NCI-H774 (cell line): ENCODE measurements at places on chromosomes 4 and X.

GRCh38 chr4:71907782-71908181 is 123.9 kb upstream of the GC start:
- no peak for DNase-seq

DNA sequence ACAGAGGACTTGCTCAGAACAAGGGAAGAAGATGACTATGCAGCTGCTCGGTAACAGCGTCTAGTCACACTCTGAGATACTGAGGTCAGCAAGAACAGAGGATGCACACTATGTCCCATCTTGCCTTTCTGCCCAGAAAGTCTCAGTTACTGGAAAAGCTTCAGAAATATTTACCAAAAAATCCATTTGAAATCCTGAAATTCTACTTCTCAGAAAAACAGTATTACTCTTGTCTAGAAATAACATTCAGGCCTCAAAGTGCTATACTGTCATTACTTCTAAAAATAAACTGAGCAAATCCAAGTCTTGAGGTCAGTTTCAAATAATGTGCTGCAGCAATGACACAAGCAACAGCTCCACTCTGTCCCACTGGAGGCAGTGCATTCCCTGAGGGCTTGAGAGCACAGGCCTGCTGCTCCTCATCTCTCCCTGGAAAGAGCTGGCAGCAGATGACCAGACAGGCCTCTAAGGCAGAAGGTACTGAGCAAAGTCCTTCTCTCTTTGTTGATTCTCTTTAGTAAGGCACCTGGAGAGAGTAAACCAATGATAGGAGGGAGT is 76.9 kb downstream of the CAMK2D start:
- no peak for DNase-seq

DNA sequence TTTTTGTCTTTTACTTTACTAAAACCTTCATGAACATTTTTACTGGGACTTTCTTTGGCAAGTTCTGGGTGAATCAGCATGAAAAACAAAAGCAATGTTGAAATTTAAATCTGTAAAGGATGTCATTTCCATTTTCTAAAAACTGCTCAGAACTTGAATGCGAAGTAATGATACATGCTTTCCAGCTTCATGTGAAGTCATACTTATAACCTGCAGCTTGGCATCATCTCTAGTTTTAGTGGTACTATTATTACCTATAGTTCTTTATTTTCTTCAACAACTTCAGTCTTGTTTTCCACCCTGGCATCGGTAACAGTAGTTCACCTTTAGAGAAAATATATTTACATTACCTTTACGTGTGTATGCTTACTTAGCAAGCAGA is 421.4 kb upstream of the DIPK2B start:
- no peak for DNase-seq

GRCh38 chrX:15915959-15916703 is 61.5 kb upstream of the AP1S2 start:
- DNase-seq, result no peak

- DNase-seq, result no peak
Measured at GRCh38 chr4:38177035-38177546, 216.9 kb downstream of the PTTG2 start.

- peak; percentile 14 for DNase-seq
Measured at GRCh38 chr4:132530861-132531260, 618.2 kb upstream of the PCDH10 start.

GRCh38 chrX:139784807-139785206 is 76.8 kb upstream of the MCF2 start:
- DNase-seq, result no peak

DNA sequence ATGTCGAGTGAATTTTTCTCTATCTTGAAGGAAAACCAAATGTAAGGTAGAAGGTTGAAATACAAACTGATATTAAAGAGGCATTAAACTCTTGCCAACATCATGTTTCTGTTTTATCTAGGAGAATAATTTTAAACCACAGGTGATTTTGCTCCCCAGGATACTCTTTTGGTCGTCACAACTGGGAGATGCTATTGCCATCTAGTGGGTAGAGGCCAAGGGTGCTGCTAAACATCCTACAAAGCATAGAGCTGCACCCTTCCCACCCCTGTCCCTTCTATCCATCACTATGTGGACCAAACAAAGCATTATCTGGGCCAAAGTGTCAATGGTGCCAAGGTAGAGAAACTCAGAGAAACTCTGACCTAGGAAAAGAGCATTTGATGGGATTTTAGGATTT is 154.6 kb upstream of the MAGEB2 start:
- no peak for DNase-seq

DNA sequence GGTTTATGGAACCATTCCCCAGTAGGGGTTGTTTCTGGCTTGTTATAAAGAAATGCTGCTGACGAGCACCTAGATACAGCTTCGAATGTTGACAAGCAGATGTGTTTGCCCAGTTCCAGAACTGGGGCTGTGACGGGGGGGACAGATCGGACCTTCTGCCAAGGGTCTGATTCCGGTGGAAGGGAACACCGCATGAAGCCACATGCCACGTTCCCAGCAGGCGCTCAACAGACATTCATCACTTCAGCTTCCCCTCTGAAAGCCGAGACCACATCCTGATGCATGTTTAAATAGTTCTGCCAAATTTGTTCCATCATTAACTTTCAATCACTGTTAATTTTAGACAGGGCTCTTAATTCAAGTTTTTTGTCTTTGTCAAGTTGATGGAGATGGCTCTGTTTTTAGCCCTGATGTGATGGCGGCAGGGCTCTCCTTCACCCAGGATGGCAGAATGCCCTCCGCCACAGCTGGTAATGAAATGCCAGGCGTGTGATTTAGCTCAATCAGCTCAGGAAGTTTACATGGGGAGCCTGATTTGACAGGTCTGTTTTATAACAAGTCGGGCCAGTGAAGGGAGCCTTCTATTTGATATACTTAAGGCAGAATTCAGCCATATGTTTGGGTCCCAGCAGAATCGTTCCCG is 57.4 kb downstream of the PSAPL1 start:
- no peak for DNase-seq

- no peak for DNase-seq
Measured at GRCh38 chrX:130147631-130148030, 18.0 kb downstream of the AIFM1 start.

DNA sequence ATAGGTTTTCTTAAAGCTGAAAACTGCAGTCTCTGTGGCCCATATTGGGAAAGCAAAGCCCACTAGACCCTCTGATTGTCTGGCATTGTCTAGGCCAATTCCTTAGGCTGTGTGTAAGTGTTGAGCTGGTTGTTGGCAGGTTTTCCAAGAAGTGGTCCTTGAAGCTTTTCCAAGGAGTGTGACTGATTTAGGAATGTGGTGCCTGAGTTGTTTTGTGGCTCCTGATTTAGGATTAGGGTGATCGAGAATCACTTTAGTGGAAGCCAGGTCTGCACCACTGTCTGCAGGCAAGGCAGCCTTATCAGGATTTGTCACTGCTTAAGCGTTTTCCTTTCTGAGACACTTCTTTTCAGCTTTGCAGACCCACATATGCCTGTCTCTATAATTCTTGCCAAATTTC is 339.0 kb upstream of the DDX53 start:
- DNase-seq, result no peak

DNA sequence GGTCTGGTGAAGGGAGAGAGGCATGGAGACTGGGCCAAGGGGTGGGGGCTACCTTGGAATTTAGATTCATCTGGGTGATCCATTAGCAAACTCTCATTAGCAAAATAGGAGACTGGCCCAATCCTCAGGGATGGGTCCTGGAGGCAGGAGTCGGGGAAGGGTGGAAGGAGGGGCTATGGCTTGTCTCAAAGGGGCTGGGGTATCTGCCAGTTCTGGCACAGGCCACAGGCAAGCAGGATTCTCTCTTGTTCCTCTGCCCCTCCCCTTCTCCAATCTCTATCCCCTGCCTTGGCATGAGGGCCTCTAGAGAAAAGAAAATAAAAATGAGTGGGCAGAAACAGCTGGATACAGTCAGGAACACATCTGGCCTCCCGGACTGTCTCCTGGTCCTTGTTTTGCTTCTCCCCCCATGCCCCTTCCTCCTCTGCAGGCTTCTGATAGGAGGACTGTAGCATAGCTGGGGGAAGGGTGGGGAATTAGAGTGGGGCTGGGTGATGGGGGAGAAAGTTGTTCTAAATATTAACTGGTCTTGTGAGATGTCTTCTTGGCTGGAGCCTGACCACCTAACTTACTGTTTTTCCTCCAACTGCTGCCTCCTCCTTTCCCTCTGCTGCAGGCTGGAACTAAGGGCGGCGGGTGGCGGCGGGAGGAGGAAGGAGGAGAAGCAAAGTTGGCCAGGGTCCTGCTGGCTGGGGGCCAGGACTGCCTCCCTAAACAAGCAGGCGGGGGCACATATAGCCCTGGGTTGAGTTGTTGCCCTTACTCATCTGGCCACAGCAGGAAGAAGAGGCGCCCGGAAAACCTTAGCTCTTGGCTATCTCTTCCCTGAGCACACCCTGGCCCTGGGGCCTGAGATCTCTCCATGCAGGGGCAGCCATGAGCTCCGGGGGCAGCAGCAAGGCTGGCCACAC is 53.3 kb upstream of the LAS1L start:
- no peak for DNase-seq

- no peak for DNase-seq
Measured at GRCh38 chr4:4871573-4872313, 12.3 kb downstream of the MSX1 start.

- DNase-seq, result no peak
Measured at GRCh38 chr4:26892480-26893150, 32.0 kb downstream of the STIM2 start.

GRCh38 chr4:17578482-17578891 is 1.5 kb downstream of the LAP3 start:
- no peak for DNase-seq

- DNase-seq, result no peak
Measured at GRCh38 chrX:100673397-100673953, 29.5 kb downstream of the SRPX2 start.

- no peak for DNase-seq
Measured at GRCh38 chr4:139555705-139556070, 331 bp downstream of the SETD7 start.

- DNase-seq, result no peak
Measured at GRCh38 chrX:103177556-103177955, 37.4 kb upstream of the BEX4 start.

DNA sequence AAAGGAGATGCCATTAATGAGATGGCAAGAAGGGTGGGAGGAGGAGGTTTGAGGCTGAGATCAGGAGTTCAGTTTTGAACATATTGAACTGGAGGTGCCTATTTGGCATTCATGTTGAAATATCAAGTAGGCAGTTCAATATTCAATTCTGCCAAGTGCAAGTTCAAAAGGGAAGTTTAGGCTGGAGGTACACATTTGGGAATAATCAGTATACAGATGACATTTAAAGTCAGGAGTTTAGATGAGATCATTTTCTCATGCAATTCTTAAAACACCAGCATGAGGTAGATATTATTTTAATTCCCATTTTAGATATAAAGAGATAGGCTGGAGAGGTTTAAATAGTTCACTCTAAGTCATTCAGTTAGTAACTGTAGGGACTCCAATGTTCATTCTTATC is 26.1 kb downstream of the COQ2 start:
- no peak for DNase-seq

DNA sequence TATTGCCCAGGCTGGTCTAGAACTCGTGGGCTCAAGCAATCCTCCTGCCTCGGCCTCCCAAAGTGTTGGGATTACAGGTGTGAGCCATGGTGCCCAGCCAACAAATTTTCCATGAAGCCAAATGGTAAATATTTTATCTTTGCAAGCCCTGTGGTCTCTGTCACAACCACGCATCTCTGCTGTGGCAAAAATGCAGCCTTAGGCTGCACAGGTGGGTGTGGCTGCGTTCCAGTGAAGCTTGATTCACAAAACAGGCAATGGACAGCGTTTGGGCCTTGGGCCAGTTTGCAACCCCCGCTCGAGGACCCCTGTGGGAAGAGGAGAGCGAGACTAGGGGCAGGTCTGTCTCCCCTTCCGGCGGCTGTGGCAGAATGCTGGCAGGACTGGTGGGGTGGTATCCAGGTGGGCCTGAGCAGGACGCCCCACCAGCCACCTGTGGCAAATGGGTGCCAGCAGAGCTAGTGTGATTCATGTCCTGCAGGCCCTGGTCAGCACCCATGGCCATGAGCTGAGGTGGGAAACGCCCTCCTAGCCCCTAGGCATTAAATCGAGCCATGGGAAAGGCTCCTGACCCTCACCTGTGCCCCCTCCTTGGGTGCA is 19.7 kb downstream of the HTRA3 start:
- no peak for DNase-seq

GRCh38 chr4:165398570-165398969 is 19.8 kb downstream of the CPE start:
- DNase-seq, result peak; percentile 74

DNA sequence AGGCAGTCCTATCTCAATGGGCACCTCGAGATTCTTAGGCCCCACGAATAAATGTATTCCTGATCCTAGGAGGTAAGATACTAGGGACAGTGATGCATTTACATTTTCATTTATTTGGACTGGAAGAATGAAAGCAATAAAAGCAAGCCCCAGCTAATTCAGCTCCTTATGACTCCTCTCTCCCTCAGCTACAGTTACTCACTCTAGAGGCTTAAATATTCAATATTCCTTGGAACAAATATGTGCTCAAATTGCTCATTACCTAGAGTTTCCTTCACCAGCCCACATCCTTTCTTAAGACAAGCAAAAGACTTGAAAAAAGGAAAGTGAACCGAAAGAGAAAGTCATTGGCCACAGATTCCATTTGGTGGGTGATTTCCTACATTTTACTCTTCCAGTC is 13.9 kb downstream of the PAGE2 start:
- DNase-seq, result no peak

DNA sequence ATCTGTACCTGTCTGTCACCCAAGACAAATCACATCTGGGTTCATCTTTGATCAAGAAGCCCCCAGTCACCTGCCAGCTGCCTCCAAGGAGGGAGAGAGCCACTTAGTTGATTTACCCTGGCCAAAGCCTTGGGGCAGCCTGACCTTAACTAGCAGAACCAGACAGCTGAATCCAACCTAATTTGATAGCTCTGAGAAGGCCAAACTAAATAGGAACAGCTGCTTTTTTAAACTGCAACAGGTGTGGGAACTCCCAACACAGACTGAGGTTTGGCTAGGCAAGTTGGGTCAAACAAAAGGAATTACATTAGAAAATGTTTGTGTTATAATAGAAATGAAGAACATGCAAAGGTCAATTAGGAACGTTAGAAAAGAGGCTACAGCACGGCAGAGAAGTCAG is 375.7 kb downstream of the NLGN4X start:
- DNase-seq, result no peak

GRCh38 chrX:9745417-9746115 is 20.1 kb downstream of the GPR143 start:
- no peak for DNase-seq

DNA sequence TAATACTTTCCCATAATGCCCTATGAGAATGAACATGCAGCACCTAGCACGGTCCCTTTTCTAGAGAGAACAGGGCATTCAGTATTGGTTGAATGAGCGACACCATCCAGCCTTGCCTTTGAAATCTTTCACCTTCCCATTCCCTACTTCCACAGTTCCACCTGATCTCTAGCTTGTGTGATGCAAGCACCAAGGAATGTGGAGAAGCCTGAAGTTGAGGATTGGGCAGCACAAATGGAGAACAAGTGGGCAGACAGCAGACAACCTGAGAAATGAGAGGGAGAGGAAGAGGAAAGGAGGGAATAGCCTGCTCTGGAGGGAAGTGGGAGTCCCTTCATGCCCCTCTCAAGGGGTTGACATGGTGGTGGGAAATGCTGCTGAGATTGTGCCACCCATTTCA is 365.1 kb upstream of the CXorf51A start:
- DNase-seq, result no peak

GRCh38 chr4:121030711-121031110 is 41.6 kb downstream of the NDNF start:
- no peak for DNase-seq

- DNase-seq, result no peak
Measured at GRCh38 chr4:75878246-75878756, 24.0 kb downstream of the PPEF2 start.
